ENCODE measurements at places on chromosomes 11 and 22.
A peak's percentile ranks its signal among the peaks of the same experiment; 100 is the strongest.

- DNase-seq = peak; percentile 66
Observed at GRCh38 chr22:30386960-30387827, at the start of gene RNF215. RNF215 (minus strand) TSS chr22:30387411; CDS start chr22:30387313, 98 bp downstream.

- no peak for DNase-seq
Observed at GRCh38 chr11:93285430-93285829, 45.1 kb upstream of the DEUP1 start.

DNA sequence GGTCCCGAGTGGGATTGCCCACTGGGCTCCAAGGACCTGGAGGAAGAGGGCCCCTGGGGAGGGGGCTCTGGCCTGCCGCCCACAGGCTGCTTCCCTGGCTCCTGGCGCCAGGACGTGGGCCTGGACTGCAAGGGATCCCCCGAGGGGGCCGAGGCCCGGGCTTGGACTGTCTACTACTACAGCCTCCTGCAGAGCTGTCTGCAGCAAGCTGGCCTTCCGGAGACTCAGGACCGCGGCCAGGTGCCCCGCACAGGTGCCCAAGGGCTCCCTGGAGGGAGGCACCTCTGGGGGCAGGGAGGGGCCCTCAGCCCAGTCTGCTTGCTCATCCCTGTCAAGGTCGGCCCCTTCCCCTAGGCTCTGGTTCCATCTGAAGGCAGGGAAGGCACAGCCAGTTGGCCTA, 1.9 kb downstream of the CARNS1 start:
- no peak for DNase-seq

DNA sequence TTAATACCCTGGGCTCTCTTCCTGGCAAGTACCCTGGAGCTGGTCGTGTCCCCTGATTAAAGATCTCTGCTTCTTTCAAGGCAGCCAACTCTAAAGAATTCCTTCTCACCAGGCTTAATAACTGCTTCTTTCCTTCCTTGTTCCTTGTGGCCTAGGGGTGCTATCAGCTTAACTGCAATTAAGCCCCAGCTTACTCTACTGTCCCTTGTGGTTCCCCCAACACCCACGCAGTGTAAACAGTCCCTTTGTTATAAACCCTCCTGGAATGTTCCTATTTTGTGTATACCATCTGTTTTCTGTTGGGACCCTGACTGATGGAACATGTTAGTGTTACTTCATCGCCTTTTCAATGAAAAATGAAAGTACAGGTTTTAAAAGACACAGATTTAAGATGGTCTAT, 126.4 kb upstream of the KIRREL3 start:
- no peak for DNase-seq

DNA sequence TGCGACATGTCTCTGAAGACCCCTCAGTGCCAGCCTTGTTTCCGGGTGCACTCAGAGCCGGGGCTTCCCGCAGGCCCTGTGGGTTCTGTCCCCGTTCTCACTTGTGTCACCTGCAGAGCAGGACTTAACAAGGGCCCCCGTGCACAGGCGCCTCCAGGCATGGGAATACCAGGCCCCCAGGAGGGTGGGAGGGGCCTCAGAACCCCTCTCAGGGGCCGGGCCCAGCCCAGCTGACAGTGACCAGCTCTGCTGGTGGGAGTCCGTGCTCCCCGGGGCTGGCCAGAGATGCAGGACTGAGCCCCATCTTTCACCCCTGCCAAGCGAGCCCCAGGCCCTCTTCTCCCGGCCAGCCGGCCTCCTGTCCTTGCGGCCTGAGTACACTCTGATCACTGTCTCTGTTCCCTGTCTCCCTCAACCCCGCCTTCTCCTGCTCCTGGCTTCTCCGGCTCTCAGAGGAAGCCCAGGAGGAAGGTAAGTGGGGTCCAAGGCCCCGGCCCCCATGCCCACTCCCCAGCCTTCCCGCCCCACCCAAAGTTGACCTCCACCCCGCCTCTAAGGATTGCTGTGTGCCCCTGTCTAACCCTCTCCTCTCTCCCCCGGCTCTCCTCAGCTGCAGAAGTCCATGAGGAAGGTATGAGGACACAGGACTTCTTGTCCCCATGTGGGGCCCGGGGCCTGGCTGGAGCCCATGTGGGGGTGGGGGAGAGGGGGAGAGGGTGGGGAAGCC, 5.3 kb downstream of the TNNT3 start:
- no peak for DNase-seq

DNA sequence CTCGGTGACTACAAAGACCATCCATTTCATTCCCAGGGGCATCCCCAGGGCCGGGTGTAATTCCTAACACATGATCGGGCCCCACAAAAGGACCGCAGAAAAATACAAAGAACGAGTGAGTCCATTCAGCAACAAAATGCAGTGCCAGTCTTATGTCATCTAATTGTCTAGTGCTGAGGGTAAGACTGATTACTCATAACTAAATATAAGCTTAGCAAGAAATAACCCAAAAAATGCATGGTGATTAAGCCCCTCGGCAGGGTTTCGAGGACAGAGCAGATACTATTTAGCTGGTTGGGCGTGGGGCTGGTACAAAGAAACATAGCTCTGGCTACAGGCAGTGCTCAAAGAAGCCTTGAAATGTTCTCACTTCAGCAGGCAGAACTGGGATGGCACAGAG, 1078.9 kb downstream of the OPCML start:
- no peak for DNase-seq

DNA sequence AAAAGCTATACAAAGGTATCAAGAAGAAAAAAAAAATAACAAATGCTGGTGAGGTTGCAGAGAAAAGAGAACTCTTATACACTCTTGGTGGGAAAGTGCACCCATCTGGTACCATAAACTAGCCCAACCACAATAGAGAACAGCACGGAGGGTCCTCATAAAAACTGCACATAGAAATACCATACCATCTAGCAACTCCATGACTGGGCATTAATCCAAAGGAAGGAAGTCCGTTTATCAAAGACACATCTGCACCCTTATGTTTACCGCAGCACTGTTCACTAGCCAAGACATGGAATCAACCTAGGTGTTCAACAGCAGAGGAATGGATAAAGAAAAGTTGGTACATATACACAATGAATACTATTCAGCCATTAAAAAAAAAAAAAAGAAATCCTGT, 10.8 kb upstream of the CLDN5 start:
- DNase-seq = no peak

GRCh38 chr22:49934160-49934890, 15.9 kb downstream of the CRELD2 start:
- DNase-seq = no peak

GRCh38 chr11:114847306-114847975, 169.1 kb downstream of the NXPE2 start:
- DNase-seq = no peak

- DNase-seq = no peak
Observed at GRCh38 chr11:26537341-26537740, 34.7 kb downstream of the MUC15 start.

- no peak for DNase-seq
Observed at GRCh38 chr11:117989351-117990102, 3.3 kb downstream of the IL10RA start.

DNA sequence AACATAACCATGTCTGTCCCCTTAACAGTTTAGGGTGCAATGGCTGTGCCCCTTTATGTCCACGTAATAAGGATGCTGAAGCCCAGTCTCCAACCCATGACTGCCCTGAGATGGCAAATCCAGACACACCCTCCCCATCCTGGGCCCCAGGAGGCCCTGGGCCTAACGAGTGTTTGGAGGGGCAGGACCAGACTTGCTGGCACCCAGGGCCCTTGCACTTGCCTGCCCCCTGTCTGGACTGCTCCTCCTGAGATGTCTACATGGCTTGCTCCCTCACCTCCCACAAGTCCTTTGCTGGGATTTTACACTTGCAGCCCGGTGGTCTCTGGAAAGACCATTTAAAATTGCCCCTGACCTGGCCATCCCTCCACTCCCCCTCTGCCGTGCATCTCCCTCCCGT, 132.2 kb upstream of the NECTIN1 start:
- no peak for DNase-seq

GRCh38 chr11:125315079-125315740, 150.7 kb downstream of the PKNOX2 start:
- DNase-seq = no peak

DNA sequence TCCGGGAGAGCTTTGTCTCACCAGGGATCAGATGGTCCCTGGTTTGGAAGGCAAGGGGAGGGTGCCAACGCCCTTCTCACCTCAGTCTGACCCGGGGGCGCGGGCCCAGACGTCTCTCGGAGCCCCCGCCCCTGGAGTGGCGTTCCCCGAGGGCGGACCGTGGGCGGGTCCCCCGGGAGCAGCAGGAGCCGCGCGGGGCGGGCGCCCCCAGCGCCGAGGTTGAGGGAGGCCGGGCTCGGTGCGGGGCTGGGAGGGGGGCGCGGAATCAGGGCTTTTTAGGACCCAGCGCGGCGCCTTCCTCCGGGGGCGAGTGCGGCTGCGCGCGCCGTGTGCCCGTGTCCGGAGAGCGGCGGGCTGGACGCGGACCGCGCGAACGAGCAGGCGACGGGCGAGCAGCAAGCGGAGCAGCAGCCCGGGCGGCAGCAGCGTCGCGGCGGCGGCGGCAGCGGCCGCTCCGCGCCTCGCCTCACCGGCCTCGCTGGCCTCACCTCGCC, at the start of gene KCNC1:
KCNC1 (plus strand) TSS at position 364 of the 494 bp plus-strand sequence. CDS start 1,222 bp downstream, outside the sequence.
- DNase-seq = no peak

- no peak for DNase-seq
Observed at GRCh38 chr11:4551346-4551979, 6.5 kb downstream of the OR52M1 start.

- DNase-seq = no peak
Observed at GRCh38 chr11:46983598-46983997, 47.0 kb downstream of the CSTPP1 start.

- no peak for DNase-seq
Observed at GRCh38 chr11:76200006-76200940, 6.0 kb downstream of the WNT11 start.

DNA sequence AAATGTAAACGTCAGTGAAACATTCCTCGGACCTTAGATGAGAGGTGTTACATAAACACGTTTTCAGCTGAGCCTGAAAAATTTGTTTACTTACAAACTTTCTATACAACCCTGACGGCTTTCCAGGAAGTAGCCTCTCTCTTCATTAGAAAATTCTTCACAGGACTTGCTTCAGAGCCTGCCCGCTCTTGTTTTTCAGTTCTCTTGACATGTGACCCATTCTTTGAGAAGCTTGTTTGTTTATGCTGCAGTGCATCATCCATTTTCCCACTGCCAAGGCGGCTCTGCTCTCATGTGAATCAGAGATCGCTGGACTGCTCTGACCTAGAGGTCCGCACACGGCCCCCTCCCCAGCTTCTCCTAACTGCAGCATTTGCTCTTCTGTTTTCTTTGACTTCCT, 47.9 kb upstream of the ARHGAP42 start:
- no peak for DNase-seq

DNA sequence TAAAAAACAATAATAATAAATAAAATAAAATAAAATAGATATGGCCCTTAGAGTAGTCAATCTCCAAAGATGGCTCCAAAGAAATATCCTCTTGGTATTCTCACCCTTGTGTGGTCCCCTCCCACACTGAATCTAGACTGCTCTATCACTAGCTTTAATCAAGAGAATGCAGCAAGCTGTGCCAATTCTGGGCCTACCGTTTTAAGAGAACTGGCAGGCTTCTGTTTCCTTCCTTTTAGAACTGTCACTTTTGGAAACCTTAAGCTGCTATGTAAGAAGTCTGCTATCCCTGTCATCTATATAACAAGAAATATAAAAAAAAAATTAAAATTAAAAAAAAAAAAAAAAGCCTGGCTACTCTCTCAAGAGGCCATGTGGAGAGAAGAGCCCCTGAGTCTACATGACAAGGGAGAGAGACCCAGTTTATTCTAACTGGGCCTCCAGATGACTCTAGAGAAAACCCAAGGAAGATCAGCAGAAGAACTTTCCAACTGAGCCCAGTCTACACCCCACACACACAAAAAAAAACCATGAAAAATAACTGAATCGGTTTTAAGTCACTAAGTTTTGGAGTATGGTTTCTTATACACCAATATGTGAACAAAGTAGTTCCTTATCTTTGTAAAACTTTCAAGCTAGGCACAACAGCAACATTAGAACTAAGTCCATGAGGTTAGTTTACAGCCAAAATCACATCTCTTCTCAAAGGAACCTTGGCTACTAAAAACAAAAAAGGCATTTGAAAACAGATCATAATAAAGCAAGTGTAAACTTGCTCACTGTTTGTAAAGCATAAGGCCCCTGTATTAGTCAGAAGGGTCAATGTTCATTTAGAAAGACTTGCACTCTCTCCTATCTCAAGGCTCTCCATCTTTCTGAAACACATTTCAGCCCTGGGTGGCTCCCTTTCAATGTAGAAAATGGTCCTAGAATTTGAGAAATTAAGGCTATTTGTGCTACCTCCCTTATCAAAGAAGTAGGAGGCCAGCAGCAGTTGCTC, 67.3 kb downstream of the AMBRA1 start:
- DNase-seq = no peak

GRCh38 chr22:50581031-50581949, 1.4 kb downstream of the CHKB start:
- DNase-seq = no peak

GRCh38 chr11:68704887-68705286, 20.5 kb downstream of the GAL start:
- no peak for DNase-seq

DNA sequence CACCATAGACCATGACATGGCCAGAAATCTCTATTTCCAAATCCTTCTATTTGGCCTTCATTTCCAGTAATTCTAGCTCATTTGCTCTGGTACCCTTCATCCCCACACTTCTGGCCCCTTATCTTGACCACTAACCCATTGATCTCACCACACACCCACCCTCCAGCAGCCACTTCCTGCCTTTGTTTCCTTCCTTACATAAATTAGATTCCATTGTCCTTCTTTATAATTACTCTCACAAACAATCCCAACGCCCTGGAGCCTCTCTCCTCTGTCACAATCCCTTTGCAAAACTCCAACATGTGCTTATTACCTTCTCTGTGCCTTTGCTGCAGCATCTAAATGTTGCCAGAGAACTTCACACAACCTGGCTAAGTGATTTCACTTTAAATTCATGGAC, 14.8 kb downstream of the APLNR start:
- no peak for DNase-seq

DNA sequence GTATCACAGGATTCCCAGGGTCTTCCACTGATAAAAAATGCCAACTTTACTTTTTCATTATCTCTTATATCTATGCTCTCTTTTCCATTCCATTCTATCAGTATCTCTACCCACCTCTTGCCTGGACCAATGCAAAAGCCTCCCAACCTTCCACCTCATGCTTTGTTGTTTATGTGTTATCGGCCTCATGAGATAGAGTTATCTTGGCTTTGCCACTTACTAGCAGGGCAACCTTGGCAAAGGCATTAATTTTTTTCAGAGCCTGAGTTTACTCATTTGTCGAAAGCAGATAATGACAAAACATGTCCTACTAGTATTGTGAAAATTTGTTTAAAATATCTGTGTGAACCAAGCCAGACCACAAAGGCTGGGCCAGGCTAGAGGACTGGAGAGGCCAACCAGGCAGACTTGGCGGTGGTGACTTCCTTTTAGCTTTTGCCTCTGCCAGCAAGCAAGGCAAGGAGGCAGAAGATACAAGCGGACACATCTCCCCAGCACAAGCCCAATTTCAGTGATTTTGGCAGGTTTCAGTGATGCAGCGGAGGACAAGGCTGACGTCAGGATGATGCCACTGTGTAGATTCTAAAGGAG, 106.9 kb downstream of the ADAMTS15 start:
- no peak for DNase-seq

DNA sequence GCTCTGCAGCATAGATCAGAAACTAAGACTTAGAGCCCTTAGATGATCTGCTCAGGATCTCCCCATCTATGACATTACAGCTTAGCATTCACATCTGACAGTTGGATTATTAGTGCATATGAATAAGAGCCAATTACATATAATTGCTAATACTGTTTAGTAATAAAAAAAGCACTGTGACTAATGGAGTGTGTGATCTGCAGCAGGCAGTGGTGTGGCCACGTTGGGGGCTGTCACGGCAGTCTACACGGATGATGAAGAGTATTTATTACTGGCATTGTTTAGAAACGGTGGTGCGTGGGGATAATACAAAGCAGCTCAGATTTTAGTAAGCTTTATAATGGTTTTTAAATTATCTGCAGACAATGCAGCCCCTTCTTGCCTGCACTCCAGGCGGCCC, 93.5 kb upstream of the TIMP3 start:
- no peak for DNase-seq

Measured in stimulated activated CD4-positive, alpha-beta T cell treated with anti-CD3 and anti-CD28 coated beads, Interleukin-2, amount 100 ng/mL, for 4 hours (primary cell).